Brain microvascular endothelial cell (primary cell): ENCODE measurements at places on chromosomes 11 and 22.
A peak's percentile ranks its signal among the peaks of the same experiment; 100 is the strongest.

DNA sequence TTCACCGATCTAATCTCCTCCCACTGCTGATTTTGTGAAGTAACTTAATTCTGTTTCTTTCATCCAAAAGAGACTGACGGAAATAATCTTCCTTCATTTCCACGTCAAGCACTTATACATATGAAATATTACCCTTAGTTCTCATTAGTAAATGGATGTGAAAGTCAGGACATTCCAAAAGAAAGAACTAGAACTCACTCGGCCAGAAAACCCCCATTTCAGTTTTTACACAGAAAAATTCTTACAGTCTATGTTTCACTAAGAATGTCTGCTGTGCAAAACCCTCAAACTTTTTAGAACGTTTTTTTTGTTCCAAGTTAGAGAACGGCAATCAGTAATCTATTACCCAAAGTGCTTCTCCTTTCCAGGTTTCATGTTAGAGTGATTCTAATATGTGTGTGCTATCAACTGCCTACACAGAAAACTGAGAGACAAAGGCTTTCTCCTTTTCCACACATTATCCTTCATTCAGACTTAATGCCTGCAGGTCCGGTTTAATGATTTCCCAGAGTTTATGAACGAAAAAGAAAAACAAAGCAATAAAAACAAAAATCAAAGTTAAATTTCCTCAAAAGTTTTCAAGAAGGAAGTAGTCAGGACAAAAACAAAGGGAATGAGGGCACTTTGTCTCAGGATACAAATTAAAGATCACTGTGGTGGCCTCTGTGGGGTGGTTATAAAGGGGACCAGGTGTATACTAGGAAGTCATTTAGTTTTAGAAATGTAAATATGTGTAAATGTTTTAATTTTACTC lies 11.3 kb upstream of the SESN3 start:
- no peak for DNase-seq

DNA sequence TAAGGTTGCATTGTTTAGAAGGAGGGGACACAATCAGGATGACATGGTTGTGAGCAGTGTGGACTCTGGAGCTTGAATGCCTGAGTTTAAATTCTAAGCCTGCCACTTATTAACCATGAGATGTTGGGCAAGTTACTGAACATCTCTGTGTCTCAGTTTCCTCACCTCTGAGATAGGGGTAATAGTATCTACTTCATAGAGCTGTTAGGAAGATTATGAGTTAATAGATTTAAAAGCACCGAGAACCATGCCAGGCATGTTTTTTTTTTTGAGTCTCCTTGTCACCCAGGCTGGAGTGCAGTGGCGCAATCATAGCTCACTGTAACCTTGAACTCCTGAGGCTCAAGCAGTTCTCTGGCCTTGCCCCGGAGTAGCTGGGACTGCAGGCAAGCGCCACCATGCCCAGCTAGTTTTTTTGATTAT lies 33.3 kb downstream of the ST14 start:
- DNase-seq: no peak

DNA sequence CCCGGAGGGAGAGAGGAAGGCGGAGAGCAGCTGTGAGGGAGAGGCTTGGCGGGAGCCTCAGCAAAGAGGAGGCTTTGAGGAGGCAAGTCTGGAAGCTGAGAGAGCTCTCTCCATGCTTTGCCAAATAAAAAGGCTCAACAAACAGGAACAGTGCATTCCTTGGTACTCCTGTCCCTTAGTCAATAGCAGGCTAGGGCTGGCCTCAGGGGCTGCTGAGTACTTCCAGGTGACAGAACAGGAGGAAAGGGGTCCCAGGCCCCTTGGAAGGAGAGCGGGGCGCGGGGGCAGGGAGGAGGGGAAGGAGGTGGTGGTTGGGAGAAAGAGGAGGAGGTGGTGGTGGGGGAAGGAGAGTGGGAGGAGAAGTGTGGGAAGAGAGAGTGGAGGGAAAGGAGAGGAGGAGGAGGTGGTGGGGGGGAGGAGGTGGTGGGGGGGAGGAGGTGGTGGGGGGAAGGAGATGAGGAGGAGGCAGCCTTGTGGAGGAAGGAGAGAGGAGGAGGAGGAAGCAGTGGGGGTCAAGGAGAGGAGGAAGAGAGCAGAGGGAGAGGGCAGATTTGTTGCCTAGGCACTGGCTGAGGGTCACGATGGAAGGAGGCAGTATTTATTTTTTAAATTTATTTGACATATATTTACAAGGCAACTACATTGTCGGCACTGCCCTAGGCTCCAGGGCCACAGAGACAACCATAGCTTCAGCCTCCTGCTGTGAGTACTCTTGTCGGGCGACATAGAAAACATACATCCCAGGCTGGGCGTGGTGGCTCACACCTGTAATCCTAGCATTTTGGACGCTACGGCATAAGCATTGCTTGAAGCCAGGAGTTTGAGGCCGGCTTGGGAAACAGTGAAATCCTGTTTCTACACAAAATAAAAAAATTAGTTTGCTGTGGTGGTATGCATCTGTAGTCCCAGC lies 74.2 kb upstream of the ZBED5 start:
- DNase-seq: peak; percentile 36

- DNase-seq: no peak
Observed at GRCh38 chr11:34124885-34125668, 19.6 kb downstream of the NAT10 start.

- no peak for DNase-seq
Observed at GRCh38 chr22:17777005-17777716, 2.9 kb upstream of the BID start.

GRCh38 chr22:39994041-39994565 lies 651 bp upstream of the FAM83F start:
- no peak for DNase-seq
